ENCODE measurements at places on chromosomes 1 and 21.

DNA sequence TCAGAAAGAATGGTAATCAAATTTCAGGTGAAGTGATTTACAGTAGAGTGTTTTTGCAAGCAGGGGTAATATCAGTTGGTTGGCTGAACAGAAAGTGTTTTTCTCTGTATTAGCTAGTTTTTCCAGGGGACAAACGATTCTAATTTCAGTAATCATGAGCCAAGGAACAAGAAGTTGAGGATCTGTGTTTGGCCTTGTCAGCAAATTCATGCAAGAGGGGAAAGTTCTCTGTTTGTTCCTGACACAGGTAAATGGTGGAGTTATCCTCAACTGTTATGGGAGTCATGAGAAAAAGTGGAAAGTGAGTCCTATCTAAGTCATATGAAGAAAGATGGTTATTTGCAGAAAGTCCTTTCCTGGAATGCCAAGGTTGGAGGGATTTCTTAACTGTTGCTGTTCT, 24.6 kb upstream of the SLC35A3 start:
- H3K4me3 ChIP-seq: no peak overlapping the region
- H3K27me3 ChIP-seq: no peaks in the 10 kb centered on the region
- no peak overlapping the region for H3K27ac ChIP-seq
- H3K36me3 ChIP-seq: no peaks in the 10 kb centered on the region
- DNase-seq: no peak

DNA sequence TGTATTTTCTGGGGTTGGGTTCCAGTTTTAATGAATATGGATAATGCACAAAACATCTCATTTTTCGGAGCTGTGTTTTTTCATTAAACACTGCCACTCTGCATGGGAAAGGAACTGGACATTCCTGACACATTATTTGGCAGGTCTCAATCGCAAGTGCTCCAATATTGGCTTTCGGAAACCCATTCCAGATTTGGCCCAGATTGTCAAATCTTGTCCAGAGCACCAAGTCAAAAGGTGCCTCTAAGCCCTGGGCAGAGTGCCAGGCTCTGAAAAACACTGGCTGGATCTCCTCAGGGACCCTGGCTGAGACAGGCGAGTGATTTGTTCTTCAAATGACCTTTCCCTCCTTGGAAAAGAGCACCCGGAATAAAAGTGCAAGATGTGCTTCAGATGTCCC, 68.4 kb upstream of the MRPS6 start:
- no peak overlapping the region for H3K4me3 ChIP-seq
- DNase-seq: no peak
- H3K27me3 ChIP-seq: no peaks in the 10 kb centered on the region
- H3K4me1 ChIP-seq: peaks cover 5% of the 10 kb centered on the region
- peaks cover 3% of the 10 kb centered on the region for H3K36me3 ChIP-seq

DNA sequence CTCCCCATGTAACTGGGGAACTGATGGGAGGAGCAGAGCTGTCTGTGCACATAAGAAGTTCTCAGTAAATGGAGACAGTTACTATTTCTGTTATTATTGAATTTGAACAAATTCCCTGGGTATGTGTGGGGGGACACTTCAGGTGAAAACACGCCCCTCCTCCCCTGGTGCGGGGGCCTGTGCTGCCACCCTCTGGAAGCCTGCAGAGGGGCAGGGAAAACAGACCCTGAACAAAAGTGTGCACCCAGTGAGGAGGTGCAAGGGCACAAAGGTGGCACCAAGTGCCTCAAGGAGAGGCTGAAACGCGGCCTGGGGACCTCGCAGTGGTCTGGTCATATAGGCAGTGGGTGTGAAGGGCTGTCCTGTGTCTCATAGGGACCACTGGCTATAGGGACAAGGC, 18.2 kb upstream of the NADK start:
- DNase-seq: no peak
- no peaks in the 10 kb centered on the region for H3K4me1 ChIP-seq
- H3K36me3 ChIP-seq: peaks cover 18% of the 10 kb centered on the region
- no peaks in the 10 kb centered on the region for H3K27me3 ChIP-seq
- no peak overlapping the region for H3K27ac ChIP-seq
- H3K4me3 ChIP-seq: no peak overlapping the region

DNA sequence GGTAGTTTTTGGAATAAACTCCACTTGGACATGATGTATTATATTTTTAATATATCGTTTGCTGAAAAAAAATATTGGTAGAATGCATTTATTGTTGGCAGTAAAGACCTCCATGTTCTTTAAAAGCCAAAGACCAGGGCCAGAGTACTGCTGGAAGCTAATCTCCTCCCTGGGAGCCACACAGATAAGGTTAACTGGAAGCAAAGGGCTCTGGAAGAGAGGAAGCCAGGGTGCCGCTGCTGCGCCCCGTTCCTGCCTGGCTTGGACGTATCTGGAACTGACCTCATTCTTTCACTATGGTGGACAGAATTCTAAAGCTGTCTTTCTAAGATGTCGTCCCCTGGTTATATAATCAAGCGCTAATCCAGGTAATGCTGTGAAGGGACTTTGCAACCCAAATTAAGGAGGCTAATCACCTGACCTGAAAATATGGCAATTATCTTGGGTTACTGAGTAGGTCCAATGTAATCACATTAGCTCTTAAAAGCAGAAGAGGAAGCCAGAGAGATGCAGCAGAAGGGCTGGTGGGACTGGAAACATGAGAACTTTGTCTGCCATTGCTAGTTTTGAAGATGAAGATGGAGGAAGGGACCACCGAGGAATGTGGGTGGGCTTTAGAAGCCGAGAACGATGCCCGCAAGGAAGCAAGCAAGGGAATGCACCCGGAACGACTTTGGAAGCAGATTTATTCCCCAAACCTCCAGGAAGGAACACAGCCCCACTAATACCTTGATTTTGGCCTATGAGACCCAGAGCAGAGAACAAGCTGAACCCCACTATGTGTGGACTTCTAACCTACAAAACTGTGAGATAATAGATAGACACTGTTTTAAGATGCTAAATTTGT, 167.7 kb upstream of the KCNJ15 start:
- DNase-seq: no peak
- no peak overlapping the region for H3K4me3 ChIP-seq
- H3K27ac ChIP-seq: no peak overlapping the region
- H3K36me3 ChIP-seq: no peaks in the 10 kb centered on the region
- peaks cover 3% of the 10 kb centered on the region for H3K27me3 ChIP-seq

GRCh38 chr1:86860424-86860823, 53.5 kb downstream of the SELENOF start:
- H3K27me3 ChIP-seq: no peaks in the 10 kb centered on the region
- H3K4me3 ChIP-seq: no peak overlapping the region
- peaks cover 10% of the 10 kb centered on the region for H3K36me3 ChIP-seq
- H3K4me1 ChIP-seq: no peaks in the 10 kb centered on the region
- no peak for DNase-seq

GRCh38 chr1:161117759-161118581, at the start of the genes NIT1 and PFDN2:
Gene NIT1, plus strand, starts transcription at chr1:161118105. Its CDS starts 72 bp downstream, at chr1:161118177.
Gene PFDN2, minus strand, starts transcription at chr1:161118037. Its CDS starts 11 bp downstream, at chr1:161118026.
- H3K27me3 ChIP-seq: no peaks in the 10 kb centered on the region
- peak within 1 kb of the TSS; percentile 95 for H3K4me3 ChIP-seq
- H3K4me1 ChIP-seq: peaks cover 40% of the 10 kb centered on the region
- peak within 1 kb of the TSS; percentile 94 for H3K27ac ChIP-seq
